Glomerular endothelial cell (primary cell): ENCODE measurements at places on chromosomes 3 and 15.

- no peak for DNase-seq
Observed at GRCh38 chr3:63042833-63043232, 167.6 kb upstream of the CADPS start.

- no peak for DNase-seq
Observed at GRCh38 chr3:161548301-161548700, 51.7 kb downstream of the OTOL1 start.

GRCh38 chr3:161081633-161082032 is 23.5 kb downstream of the B3GALNT1 start:
- DNase-seq: no peak

DNA sequence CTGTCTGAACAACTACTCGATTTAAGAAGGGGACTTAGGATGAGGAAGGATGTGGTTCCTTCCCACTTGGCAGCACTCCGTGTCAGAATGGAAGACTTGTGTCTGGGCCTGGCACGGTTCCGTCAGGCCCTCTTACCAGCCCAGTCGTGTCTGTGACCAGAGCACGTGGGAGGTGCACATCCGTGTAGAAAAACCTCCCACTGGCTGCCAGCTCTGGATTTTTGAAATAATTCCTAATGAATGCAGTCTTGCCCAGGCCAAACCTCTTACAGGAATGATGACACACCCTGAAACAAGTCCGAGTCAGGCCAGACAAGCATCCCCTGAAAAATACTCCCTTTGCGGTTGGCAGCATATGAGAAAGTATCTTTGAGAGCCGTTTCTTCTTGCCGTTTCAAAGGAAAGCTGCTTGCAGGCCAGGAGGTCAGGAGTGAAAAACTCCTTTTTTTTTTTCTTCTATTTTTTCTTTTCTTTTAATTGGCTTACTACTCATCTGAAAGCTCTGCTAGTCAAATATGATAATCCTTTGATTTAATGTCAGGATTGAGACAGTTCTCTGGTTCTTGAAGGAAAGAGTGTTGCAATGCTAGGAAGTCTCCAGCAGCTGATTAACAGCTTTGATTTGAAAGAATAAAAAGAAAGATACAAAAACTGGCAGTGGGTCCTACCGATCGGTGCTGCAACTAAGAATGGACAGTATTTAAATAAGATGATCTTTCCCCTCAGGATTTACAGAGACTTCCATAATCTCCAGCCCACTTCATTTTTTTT is 19.8 kb downstream of the IL1RAP start:
- DNase-seq: no peak

DNA sequence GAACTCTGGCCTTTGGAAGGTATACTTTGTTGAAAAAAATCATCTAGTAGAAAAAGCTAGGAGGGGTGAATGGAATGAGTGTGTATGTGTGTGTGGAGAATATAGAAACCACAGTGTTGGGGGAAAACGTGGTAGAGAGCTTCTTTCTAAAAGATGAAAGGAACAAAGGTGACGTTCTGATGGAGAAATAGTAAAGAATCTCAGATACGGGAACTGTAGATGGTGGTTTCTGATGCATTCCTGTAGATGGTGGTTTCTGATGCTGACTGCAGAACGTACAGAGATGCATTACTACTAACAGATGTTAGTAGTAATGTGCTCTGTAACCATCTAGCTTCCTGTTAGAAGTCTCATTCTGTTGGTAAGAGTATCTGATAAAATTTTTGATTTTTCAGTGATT is 60.2 kb downstream of the VPS8 start:
- DNase-seq: no peak

DNA sequence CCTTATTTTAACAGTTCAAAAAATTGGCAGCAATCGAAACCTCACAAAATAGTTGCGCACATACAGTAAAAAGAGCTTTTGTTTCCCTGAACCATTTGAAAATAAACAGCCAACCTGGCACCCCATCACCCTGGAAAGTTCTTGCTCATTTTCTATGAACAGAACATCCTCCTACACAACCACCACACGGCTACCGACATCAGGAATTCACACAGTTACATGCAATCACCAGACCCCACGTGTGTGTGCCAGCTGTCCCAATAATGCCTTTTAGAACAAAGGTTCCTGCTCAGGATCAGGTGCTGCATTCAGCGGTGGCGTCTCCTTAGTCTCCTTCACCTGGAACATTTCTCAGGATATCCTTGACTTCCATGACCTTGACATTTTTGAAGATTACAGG is 186.5 kb downstream of the KLF13 start:
- DNase-seq: no peak

GRCh38 chr15:81275711-81276392 is 48.1 kb downstream of the STARD5 start:
- no peak for DNase-seq

DNA sequence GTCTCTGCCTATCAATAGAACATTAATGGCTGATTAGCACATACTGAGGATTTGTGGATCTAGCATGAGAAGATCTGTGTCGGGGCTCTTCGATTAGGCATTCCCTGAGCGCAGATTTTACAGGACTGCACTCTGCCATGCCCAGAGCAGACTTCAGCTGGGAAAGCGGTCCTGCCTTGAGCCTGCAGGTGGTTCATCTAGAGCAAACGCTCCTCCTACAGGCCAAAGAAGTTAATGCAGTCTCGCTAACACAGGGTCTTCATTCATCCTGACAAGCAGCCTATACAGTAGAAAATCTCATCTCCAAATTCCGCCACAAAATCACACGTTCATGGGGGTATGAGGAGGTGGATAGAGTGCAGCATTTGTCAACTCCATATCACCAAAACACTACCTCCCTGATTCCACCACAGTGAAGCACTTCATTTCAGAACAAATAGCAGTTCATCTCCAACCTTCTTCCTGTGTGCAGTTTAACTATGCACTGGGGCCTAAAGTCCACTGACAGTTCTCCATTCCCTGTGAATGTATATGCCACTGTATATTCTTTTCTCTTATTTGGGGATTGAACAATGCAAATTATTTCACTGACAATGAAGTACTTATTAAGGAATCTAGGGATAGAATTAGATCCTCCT is 405.8 kb downstream of the IGSF11 start:
- DNase-seq: peak; percentile 48

DNA sequence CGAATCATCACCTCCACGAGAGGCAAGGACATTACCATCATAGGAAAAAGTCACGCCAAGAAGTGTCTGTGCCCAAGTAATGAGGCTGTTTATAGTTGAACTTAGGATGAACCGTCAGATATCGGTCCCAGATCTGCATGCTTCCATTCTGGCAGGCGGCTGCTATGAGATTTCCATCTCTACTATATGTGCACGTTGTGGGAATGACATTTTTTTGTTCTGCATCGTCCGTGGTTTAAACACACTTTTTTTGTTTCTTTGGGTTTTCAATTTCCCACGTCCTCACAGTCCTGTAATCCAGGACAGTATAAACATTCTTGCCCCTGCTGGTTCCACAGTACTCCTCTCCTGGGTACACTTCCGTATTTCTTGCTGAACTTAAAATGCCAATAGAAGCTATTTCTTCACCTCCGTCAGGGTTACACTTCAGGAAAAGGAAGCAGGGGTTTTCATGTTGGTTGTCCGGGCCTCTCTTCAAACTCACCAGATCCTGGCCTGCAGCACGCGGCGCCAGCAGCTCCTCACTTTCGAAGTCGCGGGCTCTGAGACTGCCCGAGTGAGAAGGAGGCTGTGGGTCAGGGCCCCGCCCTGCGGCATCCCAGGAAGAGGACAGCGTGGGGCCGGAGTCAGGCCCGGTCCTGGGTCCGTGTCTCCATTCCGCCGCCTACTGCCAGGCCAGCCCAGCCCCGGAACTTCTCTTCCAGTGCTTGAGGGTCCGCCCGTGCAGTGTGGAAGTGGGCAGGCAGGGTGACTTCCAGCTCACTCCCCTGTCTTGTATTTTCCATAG is 9.8 kb upstream of the TM4SF4 start:
- no peak for DNase-seq

DNA sequence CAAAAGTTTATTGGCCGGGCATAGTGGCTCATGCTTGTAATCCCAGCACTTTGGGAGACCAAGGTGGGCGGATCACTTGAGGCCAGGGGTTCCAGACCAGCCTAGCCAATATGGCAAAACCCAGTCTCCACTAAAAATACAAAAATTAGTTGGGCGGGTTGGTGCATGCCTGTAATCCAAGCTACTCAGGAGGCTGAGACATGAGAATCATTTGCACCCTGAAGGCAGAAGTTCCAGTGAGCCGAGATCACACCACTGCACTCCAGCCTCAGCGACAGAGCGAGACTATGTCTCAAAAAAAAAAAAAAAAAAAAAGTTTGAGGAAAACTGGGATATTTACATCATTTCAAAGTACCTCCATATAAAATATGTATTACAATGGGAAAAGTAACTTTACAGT is 40.4 kb downstream of the ETFA start:
- DNase-seq: no peak

GRCh38 chr15:73799466-73799865 is 46.3 kb upstream of the INSYN1 start:
- DNase-seq: no peak

GRCh38 chr3:74119221-74119620 is 494.5 kb upstream of the PDZRN3 start:
- DNase-seq: no peak

- no peak for DNase-seq
Observed at GRCh38 chr15:74569731-74570070, 28.7 kb downstream of the ARID3B start.

- no peak for DNase-seq
Observed at GRCh38 chr3:129065720-129066073, 5.1 kb downstream of the GP9 start.

DNA sequence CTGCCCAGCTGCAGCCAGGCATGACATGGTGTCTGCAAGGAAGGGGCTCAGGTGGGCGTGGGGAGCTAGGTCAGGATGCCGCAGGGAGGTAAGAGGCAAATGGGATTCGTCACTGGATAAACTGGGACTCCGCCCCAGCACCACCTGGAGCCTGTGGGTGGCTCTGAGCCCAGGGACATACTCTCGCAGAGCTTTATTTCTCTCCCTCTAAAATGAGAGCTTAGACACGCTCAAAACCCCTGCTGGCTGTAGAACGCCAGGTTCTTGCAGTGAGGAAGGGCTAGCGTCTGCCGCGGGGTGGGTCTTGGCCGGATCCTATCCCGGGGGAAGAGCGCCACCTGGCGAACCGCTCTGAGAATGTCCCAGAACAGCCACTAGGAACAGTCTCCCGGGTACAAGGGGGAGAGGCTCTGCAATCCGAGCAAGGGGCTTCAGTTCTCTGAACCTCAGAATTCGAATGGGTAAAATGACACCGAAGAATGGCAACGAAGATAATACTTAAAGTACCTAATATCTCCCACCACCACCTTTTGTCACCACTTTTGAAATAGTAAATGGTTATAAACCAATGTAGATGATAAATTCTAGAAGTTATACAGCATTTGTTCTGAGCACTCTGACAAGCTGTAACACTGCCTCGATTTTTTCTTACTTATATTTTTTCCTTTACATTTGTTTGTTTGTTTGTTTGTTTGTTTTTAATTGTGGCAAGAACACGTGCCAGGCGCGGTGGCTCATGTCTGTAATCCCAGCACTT is 53.2 kb upstream of the SRGAP3 start:
- no peak for DNase-seq

DNA sequence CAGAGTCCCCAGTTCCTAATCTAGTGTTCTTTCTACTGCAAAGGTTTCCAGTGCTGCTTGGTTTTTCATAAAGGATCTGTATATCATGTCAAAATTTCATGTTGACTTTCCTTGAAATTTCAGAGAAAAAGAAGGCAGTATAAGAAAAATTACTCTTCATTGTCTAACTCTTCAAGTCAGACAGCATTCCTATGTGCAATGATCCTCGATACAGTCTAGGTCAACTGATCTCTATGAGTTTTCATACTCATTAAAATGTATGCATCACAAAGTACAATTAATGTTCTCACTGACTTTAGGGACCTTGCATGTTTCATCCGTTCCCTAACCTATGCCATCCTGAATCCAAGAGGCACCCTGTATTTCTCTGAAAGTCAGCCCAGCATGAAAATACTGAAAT is 317.3 kb downstream of the ZBTB20 start:
- DNase-seq: no peak

- DNase-seq: no peak
Observed at GRCh38 chr15:95469496-95470000, 861.0 kb upstream of the NR2F2 start.

DNA sequence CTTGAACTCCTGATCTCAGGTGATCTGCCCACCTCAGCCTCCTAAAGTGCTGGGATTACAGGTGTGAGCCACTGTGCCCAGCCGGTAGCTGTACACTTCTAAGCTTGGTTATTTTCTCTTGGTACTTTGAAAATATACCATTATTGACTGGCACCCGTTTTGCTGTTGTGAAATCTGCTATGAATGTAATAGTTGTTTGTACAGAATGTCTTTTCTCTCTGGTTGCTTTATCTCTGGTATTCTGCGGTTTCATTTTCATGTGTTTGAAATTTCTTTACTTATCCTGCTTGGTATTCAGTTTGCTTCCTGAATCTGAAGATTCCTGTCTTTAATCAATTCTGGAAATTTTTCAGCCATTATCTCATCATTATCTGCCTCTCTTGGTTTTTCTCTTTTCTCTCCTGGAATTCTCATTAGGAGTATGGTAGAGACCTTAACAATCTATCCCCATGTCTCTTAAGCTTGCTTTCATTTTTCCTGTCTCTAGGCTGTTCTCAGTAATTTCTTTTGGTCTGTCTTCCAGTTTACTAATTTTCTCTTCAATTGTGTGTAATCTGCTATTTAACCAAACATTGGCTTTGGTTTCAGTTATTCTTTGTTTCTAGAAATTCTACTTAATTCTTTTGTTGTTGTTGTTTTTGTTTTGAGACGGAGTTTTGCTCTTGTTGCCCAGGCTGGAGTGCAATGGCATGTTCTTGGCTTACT is 2.8 kb upstream of the PAK2 start:
- DNase-seq: no peak

DNA sequence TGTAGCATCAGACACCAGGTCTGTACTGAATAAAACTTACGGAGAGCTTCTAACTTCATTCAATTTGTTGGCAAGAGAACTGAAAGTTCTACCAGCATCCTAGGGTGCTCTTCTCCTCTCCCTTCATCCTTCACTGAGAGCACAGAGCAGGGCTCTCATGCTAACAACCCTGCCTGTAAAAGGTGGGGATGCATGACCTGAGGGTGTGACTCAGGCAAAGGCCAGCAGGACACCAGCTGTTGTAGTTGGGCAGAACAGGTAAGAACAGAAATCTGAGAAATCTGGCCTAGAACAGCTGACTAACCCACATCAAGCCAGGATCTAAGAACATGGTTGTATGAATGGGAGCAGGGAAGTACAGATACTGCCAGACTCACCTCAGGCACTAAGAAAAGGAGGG is 64.2 kb downstream of the MYLK start:
- DNase-seq: no peak

- DNase-seq: no peak
Observed at GRCh38 chr3:30518872-30519271, 87.5 kb upstream of the TGFBR2 start.

- DNase-seq: no peak
Observed at GRCh38 chr15:85379403-85380131, 836 bp upstream of the AKAP13 start.
